Stimulated activated CD4-positive, alpha-beta T cell treated with anti-CD3 and anti-CD28 coated beads, Interleukin-1b, Interleukin-23, amount 100 ng/mL, for 4 hours (primary cell): ENCODE measurements at places on chromosomes 3 and 15.

DNA sequence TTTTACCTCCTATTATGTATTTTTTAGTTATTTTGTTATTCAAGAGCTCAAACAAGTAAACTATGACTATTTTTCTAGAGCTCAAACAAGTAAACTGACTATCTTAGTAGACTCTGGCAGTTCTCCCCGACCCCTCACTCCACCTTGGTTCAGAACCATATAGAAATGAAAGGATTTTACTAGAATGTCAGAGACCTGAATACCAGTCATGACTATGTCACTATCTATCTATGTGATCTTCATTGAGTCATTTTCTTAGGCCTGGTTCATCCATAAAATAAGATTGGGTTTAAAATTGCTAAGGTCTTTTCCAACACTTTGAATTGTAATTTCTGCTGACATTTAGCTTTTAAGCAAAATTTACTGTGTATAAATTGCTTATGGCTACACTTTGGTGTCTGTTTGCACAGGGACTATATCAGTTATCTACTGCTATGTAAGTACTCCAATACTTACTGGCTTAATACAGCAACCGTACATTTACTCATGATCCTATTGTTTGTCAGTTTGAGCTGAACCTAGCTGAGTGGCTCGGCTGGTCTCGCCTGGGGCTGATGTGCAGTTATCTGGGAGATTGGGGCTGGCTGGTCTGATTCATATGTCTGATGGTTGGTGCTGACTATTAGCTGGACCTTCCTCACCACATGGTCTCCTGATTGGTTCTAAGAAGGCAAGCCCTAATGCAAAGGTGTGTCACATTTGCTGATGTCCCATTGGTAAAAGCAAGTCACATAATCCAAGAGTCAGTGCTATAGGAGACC, 37.0 kb downstream of the RASA2 start:
- no peak for DNase-seq

- no peak for DNase-seq
Observed at GRCh38 chr3:10465161-10465560, 40.2 kb downstream of the ATP2B2 start.

DNA sequence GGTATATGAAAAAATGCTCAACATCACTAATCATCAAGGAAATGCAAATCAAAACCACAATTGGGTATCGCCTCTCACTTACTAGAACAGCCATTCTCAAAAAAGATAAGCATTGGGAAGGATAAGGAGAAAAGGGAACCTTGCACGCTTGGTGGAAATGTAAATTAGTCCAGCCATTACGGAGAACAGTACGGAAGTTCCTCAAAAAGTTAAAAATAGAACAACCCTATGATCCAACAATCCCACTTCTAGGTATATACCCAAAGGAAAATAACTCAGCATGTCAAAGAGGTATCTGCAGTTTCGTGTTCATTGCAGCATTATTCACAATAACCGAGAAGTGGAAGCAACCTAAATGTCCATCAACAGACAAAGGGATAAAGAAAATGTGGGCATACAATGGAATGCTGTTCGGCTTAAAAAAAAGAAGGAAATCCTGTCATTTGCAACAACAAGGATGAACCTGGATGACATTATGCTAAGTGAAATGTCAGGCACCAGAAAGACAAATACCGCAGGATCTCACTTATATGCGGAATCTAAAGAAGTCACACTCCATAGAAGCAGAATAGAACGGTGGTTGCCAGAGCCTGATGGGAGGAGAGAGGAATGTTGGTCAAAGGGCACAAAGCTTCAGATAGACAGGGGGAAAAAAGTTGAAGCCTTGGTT, 11.7 kb upstream of the CMTM7 start:
- no peak for DNase-seq

DNA sequence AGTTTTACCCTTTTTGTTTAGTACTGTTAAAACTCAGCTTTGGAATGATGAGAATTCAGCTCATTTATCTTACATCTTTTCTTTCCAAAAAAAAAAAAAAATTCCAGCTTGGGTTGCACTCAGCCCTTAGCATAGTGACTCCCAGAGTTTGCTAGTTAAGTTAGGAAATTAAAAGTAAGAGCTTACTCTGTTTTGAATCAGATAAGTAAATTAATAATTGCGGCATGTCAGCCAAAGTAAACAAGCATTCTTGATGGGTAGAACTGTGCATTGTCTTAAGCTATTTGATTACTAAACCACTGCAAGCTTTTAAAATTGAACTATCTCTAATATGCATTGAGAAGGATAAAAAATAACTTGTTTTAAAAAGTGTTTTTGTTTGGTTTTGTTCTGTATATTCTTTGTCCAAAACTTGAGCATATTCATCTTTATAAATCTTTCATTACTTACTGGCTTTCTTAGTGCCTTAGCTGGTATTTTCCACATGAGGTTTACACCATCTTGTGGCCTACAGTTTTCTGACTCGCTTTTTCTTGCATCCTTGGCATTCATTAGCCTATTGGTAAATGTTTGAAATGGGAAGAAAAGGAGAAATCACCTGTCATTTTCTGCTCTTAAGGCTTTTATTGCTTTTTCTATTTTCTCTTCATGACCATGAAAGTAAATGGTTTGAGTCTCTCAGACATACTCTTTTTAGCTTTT, 107.6 kb downstream of the FILIP1L start:
- DNase-seq = no peak

GRCh38 chr3:174208161-174208560, 651.0 kb upstream of the NAALADL2 start:
- no peak for DNase-seq

DNA sequence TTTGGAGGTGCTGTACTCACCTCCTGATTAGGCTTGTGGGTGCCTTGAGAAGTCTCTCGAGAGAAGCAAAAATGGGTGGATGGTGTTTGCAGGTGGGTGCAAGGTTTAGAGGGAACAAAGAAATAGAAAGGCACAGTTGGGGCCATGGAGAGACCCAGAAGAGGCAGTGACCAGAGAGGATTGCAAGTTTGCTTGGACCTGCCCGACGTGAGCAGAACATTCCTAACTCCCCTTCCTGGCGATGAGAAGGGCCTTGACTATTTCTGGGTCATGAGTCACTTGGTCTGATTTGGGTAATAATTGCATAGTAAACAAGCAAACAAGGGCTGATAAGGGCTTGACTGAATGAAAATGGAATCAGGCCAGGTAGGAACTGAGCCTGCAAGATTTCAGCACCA, 7.0 kb upstream of the CTSH start:
- DNase-seq = no peak

DNA sequence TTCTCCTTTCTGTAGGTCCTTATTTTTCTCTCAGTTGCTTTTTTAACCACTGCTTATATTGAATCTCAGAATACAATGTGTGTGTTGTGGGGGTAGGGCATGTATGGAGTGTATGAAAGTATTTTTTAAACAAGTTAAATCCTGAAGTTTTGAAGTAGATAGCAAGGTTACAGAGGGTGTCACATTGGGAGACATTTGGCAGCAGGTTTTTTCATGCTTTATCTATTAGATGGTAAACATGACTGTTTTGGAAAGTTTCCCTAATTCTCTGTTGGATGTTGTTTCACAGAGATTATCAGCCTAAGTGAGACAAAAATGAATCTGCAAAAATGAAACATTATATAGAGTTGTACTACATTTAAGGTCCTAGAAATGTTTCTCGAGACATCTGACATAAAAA, 190.6 kb upstream of the ARPP21 start:
- no peak for DNase-seq

GRCh38 chr3:170414202-170414663, 4.4 kb upstream of the CLDN11 start:
- no peak for DNase-seq

DNA sequence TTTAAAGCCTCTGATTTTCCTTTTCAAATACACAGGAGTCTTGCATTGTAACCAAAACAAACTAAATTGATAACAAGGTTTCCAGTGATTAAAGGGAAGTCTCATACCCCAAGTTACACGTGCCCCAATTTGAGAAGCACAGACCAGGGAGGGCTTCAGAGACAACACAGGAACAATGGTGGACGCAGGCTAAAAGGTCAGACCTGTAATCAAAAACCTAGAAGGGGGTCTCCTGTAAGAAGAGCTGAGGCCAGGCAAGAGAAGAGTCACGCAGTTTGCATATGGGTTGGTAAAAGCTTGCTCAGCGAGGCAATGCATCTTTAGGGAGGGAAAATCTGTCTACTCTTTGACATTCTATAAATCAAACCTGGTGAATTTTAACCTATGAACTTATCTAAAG, 58.6 kb upstream of the MCF2L2 start:
- DNase-seq = no peak

DNA sequence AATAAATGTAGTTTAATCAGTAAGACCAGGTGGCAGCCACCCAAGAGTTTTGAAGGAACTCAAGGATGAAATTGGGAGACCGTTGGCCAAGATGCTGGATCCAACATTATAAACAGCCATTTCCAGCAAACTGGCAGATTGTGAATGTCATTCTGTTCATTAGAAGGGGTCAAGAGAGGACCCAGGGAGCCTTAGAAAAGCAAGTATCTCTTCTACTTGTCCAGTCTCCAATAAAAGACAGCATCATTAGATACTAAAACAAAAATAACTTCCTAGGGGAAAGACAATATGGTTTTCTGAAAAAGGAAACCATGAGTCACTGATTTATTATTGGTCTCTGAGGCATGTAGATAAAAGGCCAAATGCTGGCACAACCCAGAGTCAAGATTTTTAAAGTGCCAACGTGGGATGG, 67.9 kb downstream of the GADL1 start:
- no peak for DNase-seq

- no peak for DNase-seq
Observed at GRCh38 chr3:128430301-128430700, 36.4 kb downstream of the DNAJB8 start.

DNA sequence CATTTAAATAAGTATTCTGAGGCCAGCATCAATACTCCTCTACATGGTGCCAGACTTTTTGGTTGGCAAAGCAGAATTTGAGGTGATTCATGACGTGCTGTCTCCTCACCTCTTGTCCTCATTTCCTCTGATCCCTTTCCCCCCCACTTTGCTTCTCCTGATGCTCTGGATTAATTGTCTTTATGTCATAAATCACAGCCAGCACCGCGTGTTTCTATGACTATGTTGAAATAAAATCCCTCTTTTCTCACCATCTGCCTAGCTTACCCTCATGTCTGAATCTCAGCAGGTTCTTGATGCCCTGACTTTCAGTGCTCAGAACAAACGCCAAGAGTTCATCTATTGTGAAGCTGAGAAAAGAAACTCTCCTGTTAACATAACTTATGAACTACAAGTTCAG, 19.7 kb upstream of the PTPRG start:
- DNase-seq = no peak

DNA sequence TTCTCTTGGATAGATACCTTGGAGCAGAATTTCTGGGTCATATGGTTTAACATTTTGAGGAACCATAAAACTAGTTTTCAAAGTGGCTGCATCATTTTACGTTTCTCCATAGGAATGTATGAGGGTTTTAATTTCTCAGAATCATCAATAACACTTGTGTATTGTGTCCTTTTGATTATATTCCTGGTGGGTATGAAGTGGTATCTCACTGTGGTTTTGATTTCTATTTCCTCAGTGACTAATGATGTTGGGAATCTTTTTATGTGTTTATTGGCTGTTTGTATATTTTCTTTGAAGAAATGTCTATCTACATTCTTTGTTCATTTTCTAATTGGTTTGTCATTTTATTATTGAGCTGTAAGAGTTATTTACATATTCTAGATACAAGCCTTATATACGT, 28.8 kb downstream of the CDIN1 start:
- no peak for DNase-seq

GRCh38 chr15:49688135-49688790, 67.4 kb downstream of the DTWD1 start:
- no peak for DNase-seq

GRCh38 chr15:30978328-30978727, 13.1 kb downstream of the MTMR10 start:
- DNase-seq = no peak
